ENCODE measurements at places on chromosomes 11 and 22. TPM values are rescaled to one million over a fixed set of nuclear protein-coding genes. Genes with fewer than 3 reads are reported as not detected.

DNA sequence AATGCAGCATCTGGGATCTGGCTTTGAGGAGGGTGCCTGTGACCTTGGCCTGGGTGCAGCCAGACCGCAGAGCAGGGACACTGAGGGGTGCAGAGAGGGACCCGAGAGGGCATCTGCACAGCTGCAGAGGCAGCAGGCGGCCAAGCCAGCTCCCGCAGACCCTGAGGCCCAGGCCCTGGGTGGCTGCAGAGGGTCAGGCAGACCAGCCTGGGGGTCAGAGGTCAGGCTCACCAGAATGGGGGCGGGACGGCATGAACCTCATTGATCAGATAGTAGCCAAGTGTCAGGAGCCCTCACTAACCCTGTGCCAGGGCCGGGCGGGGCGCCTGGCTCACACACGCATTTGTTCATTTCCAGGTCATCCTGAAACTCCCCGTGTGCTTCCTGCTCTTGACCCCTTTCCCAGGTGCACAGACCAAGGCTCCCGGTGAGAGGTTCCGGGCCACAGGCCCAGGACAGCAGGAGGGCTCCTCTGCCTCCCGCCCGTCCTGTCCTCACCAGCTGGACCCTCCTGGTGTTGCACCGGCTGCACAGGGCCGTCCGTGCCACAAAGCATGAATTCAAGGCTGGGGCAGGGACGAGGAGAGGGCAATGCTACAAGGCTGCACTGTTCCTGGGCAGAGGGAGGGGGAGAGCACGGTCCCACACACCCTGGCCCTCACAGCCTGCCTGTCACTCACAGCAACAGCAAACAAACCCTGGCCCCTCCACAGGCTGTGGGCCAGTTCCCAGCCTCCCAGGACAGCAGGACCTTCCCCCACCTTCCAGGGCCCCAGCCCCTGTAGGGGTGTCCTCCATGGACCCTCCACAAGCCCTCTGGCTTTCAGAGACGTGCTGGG lies 3.3 kb downstream of the RTN4R start:
- no peak for DNase-seq

DNA sequence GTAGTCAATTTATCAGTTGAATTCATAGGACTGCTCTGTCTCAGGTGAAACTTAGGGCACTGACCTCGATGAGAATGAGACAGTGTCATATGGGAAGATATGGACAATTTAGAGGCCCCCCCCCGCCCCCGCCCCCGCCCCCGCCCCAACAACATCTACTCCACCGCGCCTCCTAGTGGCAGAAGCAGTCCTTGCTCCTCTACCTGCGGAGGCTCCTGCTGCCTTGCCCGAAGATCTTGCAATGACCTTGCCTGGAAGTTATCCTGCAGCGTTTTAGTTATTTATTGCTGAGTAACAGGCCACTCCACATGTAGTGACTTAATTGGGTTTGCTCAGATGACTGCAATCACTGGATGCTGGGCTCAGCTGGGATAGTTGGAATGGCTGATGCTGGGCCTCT lies 15.2 kb downstream of the SERPINH1 start:
- DNase-seq, result no peak

DNA sequence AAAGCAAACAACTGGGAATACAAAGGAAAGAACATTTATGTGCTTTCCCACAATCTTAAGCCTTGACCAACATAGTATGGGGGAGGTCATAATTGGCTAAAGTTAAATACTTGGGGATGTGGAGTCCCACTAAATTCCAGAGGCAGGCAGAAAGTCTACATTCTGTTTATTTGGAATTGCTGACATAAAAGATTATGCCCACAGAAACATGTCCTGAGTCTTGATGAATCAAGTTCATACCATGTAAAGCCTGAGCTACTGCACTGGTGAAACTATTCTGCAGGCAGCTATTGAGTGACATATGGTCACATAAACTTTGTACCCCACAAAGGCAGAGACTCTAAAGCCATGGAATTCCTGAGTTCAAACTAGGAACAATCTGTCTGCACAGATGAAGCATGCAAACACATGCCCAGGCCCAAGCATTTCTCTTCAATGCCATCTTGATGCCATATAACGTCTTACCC lies 69.9 kb upstream of the CHRM4 start:
- no peak for DNase-seq

- no peak for DNase-seq
These were observed 80.5 kb downstream of the TP53I11 start for GRCh38 chr11:44870181-44870580.

DNA sequence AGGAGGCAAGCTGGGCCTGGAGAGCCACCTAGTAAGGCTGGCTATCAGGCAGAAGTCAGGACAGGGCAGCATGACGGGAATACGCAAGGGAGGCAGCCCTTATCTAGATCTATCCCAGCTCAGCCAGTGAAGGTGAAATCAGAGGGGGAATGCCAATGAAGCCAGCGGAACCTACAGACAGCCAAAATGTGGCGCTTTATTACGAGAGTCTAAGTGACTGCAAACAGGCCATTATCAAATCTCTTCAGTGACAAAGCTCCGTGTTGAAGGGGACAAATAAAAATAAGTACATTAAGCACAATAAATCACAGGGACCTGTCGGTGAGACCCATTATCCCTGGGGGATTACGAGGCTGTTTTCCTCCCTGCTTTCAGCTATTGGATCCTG lies 22.8 kb downstream of the LARGE1 start:
- no peak for DNase-seq

DNA sequence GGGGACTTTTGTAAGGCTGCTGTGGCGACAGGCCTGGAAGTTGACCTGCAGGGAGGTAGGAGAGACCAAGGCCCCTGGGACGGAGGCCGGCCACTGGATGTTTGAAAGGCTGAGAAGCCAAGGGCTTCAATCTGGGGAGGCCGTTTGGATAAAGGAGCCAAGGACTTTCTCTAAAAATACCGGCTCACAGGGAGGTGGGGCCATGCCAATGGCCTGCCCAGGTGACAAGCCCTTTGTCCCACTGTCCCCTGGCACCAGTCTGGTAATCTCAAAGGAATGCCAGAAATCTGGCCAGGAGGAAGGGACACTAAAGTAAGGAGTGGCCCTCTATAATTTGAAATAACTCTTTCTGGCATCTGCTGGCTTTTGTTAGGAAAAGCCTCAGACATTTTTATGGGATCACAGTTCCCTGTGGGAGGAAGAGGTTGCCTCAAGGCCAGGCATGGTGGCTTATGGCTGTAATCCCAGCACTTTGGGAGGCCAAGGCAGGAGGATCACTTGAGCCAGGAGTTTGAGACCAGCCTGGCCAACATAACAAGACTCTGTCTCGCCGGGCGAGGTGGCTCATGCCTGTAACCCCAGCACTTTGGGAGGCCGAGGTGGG lies 1.9 kb upstream of the CHKA start:
- no peak for DNase-seq

DNA sequence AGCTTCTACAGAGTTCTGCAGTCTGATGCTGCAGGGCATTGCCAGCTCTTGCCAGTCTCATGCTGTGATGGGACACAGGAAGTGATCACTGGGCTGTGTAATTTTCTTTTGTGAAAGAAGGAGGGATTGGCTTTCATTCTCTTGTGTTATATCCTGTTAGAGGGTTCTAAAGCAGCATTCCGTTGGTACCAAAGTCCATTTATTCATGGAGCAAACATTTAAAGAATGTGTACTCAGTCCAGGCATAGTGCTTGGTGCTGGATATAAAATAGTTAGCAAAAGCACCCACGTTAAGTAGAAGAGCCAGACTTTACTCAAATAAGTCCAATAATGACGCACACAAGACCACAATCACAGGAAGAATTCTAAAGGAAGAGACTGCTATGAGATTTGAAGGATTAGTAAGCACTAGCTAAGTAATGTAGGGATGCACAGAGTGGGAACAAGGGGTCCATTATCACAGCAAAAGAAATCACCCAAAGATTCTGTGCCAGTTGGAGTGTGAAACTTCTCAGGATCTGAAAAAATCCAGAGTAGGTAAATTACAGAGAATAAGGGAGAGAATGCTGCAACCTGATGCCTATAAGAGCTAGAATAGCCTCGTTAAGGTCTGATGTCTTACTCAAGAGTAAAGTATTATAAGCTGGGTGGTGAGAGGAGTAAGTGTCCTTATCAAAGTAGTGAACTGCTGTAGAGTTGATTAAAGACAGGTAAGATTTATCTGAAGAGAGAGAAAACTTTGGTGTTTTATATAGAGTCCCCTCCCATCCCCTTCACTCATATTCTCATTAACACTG lies 728.3 kb downstream of the METTL15 start:
- no peak for DNase-seq

DNA sequence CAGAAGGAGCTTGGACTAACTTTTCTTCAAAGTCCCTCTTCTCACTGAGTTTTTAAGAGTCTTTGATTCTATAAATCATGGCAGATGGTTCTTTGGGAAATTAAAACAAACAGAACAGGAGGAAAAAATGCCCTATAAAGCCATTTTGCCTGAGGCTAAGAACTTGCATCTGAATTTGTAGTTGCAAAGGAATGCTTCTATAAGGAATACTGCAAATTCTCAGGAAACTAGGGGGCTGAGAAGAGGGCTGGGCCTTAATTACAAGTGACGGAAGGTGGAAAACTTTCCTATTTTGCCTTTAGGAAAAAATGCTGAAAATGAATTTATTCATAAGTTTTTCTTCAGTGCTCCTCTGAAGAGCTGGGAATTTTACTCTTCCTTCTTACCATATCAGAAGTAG lies 90.0 kb upstream of the NARS2 start:
- DNase-seq, result no peak

DNA sequence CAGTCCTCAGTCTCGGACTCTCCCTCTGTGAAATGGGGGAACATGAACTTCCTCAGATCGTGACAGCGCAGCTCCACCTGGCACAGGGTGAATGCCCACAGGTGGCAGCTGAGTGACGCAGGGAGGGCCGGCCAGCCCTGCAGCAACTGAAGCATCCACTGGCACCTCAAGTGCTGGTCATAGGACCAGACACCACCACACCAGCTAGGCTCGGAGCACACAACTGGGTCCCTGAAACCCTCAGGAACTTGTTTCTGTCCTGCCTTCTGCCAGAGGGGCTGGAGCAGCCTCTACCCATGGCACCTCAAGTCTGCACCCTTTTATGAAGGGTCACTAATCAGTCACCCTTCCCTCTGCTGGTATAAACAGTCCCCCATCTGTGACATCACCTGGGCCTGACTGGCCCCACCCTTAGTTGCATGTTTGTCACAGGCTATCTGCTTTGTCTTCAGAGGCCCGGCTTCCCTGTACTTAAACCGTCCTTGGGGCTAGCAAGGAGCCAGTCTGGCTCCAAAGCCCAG lies 7.4 kb upstream of the CDC42BPG start:
- DNase-seq, result no peak

DNA sequence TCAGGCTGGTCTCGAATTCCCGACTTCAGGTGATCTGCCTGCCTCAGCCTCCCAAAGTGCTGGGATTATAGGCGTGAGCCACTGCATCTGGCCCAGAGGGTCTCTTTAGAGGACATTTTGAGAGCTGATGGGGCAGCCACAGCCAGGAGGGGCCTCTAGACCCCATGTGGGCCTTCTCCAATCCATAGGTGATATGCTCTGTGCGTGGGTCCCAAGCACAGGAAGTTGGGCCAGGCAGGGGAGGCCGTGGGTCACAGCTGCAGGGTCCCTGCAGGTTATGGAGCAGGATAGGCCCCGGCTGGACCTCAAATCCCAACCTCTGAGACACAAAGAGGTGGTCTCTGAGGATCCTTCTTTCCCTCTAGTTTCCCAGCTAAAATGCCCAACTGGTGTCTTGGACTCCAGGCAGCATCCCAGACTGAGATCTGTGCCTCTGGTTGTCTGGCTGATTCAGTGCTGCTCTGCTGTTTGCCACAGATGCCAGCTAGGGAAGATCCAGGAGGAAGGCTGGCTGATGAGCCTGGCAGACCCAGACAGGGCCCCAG lies 1.5 kb downstream of the LRRC75B start:
- no peak for DNase-seq

- no peak for DNase-seq
These were observed 126.5 kb downstream of the NCAM1 start for GRCh38 chr11:113087706-113088105.

- DNase-seq, result no peak
These were observed 26.6 kb upstream of the L3MBTL2 start for GRCh38 chr22:41178425-41178975.

DNA sequence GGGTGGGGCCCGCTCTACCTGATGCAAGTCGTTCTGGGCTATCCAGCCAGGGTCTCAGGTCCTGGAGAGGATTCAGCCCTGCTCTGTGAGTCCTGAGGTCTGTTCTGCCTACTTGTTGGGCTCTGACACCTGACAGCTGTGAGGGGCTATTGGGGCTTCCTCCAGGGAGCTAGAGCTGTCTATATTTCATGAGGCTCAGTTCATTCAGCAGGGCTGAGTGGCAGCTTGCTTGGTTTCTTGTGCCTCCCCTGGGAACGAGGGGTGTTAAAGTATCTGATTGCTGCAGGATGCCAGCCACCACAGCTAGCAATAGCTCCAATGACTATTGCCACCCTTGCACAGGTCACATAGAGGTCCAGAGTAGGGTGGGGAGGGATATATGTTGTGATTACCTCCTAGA lies 26.7 kb downstream of the INSC start:
- no peak for DNase-seq

- no peak for DNase-seq
These were observed 1.4 kb downstream of the ZNF74 start for GRCh38 chr22:20395181-20395906.

DNA sequence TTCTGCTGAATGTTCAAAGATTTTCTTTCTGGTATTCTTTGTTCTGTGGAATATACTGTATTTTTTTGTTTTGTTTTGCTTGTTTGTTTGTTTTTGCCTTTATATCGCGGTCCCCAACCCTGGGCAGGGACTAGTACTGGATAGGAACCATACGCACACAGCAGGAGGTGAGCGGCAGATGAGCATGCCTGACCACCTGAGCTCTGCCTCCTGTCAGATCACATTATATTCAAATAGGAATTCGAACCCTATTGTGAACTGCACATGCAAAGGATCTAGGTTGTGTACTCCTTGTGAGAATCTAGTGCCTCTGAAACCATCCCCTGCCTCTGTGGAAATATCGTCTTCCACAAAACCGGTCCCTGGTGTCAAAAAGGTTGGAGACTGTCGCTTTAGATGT lies 83.3 kb upstream of the ANO3 start:
- no peak for DNase-seq

GDPD4 gene
- total RNA-seq, result not detected

KRTAP5-1 gene
- not detected for total RNA-seq

FXYD2 gene
- total RNA-seq, result not detected

SLC6A5 gene
- not detected for total RNA-seq

P2RY2 gene
- 5.7 TPM for total RNA-seq

DSCAML1 gene
- total RNA-seq, result 0.21 TPM

OR8G5 gene
- not detected for total RNA-seq
